Type B pancreatic cell (in vitro differentiated cells): ENCODE measurements at places on chromosomes 16 and 17. TPM values are rescaled to one million over a fixed set of nuclear protein-coding genes. Genes with fewer than 3 reads are reported as not detected.
A peak's percentile ranks its signal among the peaks of the same experiment; 100 is the strongest.

The TBC1D3C gene
- not detected in 2 replicates for total RNA-seq

The SLC52A1 gene
- 0.19 and 1.5 TPM in 2 replicates for total RNA-seq

The IRX3 gene
- total RNA-seq = 30.0 and 30.7 TPM in 2 replicates

The C17orf75 gene
- 19.4 and 31.0 TPM in 2 replicates for total RNA-seq

DNA sequence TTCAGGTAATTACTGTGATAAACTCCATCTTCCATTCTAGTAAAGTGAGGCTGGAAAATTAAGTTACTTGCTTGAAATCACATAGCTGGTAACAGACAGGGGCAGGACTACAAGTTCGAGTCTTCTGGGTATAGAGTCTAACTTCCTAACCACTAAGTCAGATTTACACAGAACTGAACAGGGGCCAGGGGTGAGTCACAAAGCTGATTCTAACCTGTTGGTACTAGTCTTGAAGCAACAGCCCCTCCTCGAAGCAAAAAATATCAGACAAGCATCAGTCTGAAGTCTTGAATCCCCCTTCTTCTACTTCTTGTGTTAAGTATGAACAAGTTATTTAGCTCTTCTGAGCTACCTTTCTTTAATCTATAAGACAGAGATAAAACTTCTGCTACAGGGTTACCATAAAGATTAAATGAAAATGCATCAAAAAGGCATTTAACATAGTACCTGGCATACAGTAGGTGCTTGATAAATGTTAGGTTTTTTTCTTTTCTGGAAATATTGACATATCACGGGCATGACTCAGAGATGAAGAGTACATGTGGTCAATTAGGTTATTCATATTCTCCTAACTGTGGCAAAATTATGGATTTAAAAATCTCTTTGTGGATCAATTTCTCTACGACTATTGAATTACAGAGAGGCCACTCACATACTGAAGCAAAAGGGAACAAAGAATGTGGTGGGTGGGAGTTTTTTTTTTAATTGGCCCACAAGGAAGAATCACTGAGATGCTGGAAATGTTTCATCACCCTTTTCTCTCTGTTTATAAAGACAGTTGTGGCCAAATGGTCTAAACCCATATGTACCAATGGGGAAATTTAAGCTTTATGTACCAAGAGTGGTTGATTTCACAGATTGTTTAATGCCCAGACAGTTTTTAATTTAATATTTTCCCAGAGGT is 266.9 kb upstream of the DYNLRB2 start:
- H3K4me3 ChIP-seq = no peak overlapping the region
- no peaks in the 10 kb centered on the region for H3K4me1 ChIP-seq
- H3K36me3 ChIP-seq = no peaks in the 10 kb centered on the region
- no peak overlapping the region for H3K27ac ChIP-seq
- no peak for DNase-seq

GRCh38 chr17:7707446-7707845 is 2.4 kb downstream of the EFNB3 start:
- H3K36me3 ChIP-seq = peaks cover 4% of the 10 kb centered on the region
- no peak overlapping the region for H3K27ac ChIP-seq

DNA sequence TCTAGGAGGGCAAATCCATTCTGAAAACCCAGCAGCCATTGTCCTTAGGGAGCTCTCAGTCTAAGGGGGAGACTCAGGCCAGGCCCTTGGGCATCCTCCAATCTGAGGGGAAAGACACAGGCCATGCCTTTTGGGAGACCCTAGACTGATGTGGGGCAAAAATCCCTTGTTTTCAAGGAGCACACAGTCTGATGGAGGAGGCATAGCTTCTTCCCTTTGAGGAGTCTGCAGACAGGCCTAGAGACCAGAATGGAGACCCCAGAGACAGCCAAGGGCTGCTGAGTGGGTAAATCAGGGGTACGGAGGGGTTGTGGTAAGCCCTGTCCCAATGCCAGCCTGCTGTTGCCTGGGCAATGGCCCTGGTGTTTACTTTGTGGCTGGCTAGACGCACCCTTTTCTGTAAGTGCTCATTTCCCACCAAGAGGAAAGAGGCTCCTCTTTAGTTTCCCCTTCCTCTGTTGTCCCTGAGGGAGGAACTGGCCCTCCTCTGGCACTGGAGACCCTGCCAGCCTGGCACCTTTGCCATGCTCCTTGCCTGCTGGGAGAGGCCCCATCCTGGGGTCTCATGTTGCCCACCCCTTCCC is 19.3 kb downstream of the ARHGAP23 start:
- peaks cover 4% of the 10 kb centered on the region for H3K36me3 ChIP-seq
- no peak for DNase-seq
- peaks cover 41% of the 10 kb centered on the region for H3K4me1 ChIP-seq
- peaks cover 10% of the 10 kb centered on the region for H3K27me3 ChIP-seq
- no peak overlapping the region for H3K4me3 ChIP-seq

DNA sequence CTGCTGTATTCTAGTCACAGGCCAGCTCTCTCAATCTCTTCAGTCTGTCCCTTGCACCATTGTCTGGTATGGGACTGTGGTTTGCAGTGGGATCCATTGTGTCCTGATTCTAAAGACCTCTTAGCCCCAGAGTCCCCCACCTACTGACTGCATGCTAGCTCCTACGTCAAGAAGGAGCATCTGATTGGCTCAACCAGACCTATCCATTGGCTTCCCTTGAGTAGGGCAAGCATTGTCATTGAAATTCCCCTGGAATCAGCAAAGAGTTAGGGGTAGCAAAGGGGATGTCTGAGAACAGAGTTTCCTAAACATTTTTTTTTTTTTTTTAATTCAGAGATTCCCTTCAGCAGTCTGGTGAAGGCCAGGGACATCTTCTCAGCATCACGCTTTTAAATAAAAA is 175.3 kb upstream of the MPHOSPH6 start:
- H3K36me3 ChIP-seq = no peaks in the 10 kb centered on the region
- no peak for DNase-seq
- no peak overlapping the region for H3K4me3 ChIP-seq
- H3K27ac ChIP-seq = no peak overlapping the region
- peaks cover 14% of the 10 kb centered on the region for H3K27me3 ChIP-seq

DNA sequence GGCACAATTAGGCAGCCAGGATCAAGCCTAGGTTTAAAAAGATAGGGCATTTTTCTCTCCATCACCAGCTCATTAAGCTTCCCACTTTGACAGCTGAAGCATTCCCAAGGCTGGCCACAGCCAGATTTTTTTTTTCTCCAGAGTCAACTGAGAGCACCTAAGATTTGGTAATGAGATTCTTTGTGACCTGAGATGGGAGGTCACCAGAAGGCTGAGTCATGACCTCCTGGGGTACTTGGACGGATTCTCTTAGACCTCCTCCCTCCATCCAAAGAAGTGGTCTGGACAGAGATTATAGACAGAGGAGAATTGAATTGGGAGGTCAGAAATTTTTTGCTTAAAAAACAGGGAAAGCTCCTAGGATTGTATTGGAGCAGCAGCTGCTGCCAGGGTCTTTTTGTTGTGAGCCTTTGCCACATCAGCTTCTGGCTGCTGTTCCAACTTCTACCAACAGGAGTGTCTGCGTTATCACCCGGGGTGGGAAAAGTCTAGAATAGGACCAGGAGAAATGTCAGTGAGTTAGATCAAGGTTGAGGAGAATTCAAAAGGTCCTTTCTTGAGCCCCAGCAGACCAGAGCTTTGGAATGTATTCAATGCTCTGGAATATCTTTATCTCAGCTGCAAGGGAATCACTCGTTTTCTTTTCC is 221.2 kb upstream of the N4BP1 start:
- peaks cover 16% of the 10 kb centered on the region for H3K27me3 ChIP-seq
- H3K36me3 ChIP-seq = no peaks in the 10 kb centered on the region
- peaks cover 4% of the 10 kb centered on the region for H3K4me1 ChIP-seq
- DNase-seq = no peak
- H3K4me3 ChIP-seq = no peak overlapping the region

- H3K4me3 ChIP-seq = peak overlapping the region; percentile 98
- peaks cover 9% of the 10 kb centered on the region for H3K36me3 ChIP-seq
- DNase-seq = peak; percentile 75
- peaks cover 16% of the 10 kb centered on the region for H3K4me1 ChIP-seq
- H3K27me3 ChIP-seq = peaks cover 35% of the 10 kb centered on the region
These were observed 2.1 kb upstream of the IRX5 start for GRCh38 chr16:54928411-54929089.

- no peak overlapping the region for H3K4me3 ChIP-seq
- H3K27me3 ChIP-seq = peaks cover 68% of the 10 kb centered on the region
- H3K27ac ChIP-seq = no peak overlapping the region
- peaks cover 4% of the 10 kb centered on the region for H3K4me1 ChIP-seq
- no peaks in the 10 kb centered on the region for H3K36me3 ChIP-seq
These were observed 257.5 kb downstream of the ENGASE start for GRCh38 chr17:79332011-79332554.

- H3K4me1 ChIP-seq = peaks cover 19% of the 10 kb centered on the region
- H3K27ac ChIP-seq = peak overlapping the region; percentile 50
- H3K4me3 ChIP-seq = peak overlapping the region; percentile 87
- peaks cover 18% of the 10 kb centered on the region for H3K36me3 ChIP-seq
These were observed 681 bp downstream of the XPO6 start for GRCh38 chr16:28210979-28211588.

DNA sequence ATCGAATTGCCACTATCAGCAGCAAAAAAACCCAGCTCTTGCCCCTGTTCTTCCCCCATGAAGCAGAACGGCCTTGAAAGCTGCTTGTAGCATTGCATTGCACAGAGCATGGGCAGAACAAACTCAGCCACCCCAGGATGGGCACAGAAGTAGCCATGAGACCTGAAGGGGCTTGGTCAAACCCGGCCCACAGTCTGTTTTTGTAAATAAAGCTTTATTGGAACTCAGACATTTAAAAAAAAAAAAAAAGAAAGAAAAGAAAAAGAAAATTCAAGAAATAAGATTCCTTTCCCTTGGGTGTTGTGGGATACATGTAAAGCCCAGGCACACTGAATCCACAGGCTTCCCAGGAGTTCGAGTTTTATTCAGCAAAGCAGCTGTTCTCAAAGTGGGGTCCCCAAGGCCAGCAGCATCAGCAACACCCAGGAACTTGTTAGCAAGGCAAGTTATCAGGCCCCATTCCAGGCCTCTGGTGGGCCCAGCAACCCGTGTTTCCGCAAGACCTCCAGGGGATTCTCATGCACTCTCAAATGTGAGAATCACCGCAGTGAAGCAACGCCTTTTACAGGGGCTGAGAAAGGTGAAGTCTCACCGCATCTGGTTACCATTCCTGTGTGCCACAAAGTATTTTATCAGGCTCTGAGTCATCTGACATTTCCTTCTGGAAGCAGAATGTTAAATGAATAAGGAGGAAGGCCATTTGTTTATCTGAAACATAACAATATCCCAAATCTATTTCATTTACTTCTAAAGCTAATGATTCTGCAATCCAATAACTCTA is 108.2 kb downstream of the SLC39A11 start:
- no peaks in the 10 kb centered on the region for H3K27me3 ChIP-seq
- H3K4me3 ChIP-seq = no peak overlapping the region
- DNase-seq = no peak
- peaks cover 7% of the 10 kb centered on the region for H3K4me1 ChIP-seq
- H3K36me3 ChIP-seq = no peaks in the 10 kb centered on the region

GRCh38 chr16:58348986-58349385 is 43.3 kb upstream of the GINS3 start:
- H3K27ac ChIP-seq = no peak overlapping the region
- H3K27me3 ChIP-seq = peaks cover 46% of the 10 kb centered on the region
- H3K4me1 ChIP-seq = no peaks in the 10 kb centered on the region
- no peak for DNase-seq

DNA sequence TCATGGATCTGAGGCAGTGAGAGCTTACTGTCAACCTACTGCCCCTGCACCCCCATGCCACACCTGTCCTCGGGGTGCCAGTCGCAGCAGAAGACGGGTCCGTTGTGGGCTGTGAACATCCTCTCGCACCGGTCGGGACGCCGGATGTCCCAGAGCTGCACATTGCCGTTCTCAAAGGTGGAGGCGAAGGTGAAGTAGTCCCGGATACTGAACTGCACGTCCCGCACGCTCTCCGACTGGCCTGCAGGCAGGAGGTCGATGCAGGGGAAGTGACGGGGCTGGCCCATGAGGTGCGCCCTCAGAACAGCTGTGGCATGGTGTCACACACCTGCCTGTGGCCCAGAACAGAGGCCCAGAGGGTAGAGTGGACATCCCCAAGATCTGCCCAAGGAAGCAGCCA is 2.7 kb downstream of the WDR24 start:
- DNase-seq = no peak
- peaks cover 7% of the 10 kb centered on the region for H3K27me3 ChIP-seq
- H3K4me1 ChIP-seq = peaks cover 6% of the 10 kb centered on the region
- H3K27ac ChIP-seq = no peak overlapping the region
- no peak overlapping the region for H3K4me3 ChIP-seq

GRCh38 chr17:65394811-65395472 is 166.5 kb downstream of the AXIN2 start:
- no peak overlapping the region for H3K4me3 ChIP-seq
- no peak for DNase-seq
- no peaks in the 10 kb centered on the region for H3K36me3 ChIP-seq
- peaks cover 7% of the 10 kb centered on the region for H3K4me1 ChIP-seq
- H3K27me3 ChIP-seq = no peaks in the 10 kb centered on the region
- H3K27ac ChIP-seq = no peak overlapping the region

- H3K27ac ChIP-seq = no peak overlapping the region
- no peak for DNase-seq
- H3K4me1 ChIP-seq = peaks cover 9% of the 10 kb centered on the region
- no peak overlapping the region for H3K4me3 ChIP-seq
- H3K27me3 ChIP-seq = peaks cover 12% of the 10 kb centered on the region
These were observed 2.6 kb downstream of the TMEM220 start for GRCh38 chr17:10727192-10727591.

DNA sequence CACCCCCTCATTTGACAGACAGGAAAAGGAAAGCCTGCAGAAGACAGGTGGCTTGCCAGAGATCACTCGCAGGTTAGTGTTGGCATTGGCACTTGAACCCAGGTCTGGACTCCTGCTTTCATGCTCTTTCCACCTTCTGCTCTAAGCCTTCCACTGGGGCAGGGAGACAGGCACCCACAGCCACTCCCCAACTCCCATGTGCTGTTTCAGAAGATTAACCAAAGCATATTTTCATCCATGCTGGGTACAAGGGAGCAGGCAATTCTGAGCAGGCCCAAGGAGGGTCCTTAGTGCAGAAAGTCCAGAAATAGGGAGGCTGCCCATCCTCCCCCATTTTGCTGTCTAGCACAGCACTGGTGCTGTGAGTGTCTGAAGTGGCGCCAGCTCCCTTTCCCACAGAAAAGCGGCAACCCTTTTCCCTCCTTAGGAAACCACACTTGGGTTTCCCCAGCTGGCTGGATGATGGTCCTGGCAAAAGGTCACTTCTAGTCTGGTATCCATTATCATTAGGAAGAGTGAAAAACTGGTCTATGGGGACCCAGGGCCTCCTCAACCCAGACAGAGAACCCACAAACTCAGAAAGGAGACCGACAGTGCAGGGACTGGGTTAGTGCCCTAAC is 2.0 kb upstream of the CAVIN1 start:
- H3K4me3 ChIP-seq = peak overlapping the region; percentile 60
- H3K4me1 ChIP-seq = peaks cover 23% of the 10 kb centered on the region
- H3K36me3 ChIP-seq = no peaks in the 10 kb centered on the region
- peaks cover 50% of the 10 kb centered on the region for H3K27me3 ChIP-seq
- H3K27ac ChIP-seq = peak overlapping the region; percentile 46

DNA sequence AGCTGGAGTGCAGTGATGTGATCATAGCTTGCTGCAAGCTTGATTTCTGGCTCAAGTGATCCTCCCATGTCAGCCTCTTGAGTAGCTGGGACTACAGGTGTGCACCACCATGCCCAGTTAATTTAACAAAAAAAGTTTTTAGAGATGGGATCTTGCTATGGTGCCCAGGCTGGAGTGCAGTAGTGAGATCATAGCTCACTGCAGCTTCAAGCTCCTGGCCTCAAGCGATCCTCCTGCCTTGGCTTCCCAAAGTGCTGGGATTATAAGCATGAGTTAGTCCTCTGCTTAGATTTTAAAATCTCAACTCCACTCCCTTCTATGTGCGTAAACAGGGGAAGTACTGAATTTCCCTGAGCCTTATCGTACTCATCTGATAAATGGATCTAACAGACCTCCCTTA is 6.3 kb downstream of the RABEP2 start:
- peaks cover 4% of the 10 kb centered on the region for H3K4me1 ChIP-seq
- no peak overlapping the region for H3K27ac ChIP-seq
- H3K27me3 ChIP-seq = no peaks in the 10 kb centered on the region
- no peak overlapping the region for H3K4me3 ChIP-seq
- H3K36me3 ChIP-seq = peaks cover 14% of the 10 kb centered on the region
- no peak for DNase-seq
